ENCODE measurements at places on chromosomes 6 and 20.

- no peak overlapping the region for H3K4me3 ChIP-seq
- no peak for DNase-seq
- no peaks in the 10 kb centered on the region for H3K27me3 ChIP-seq
Measured at GRCh38 chr6:5416250-5416649, 154.9 kb downstream of the FARS2 start.

GRCh38 chr20:13292201-13292885 lies 71.3 kb downstream of the ISM1 start:
- H3K36me3 ChIP-seq = no peaks in the 10 kb centered on the region
- no peak for DNase-seq
- H3K4me1 ChIP-seq = no peaks in the 10 kb centered on the region
- H3K27ac ChIP-seq = no peak overlapping the region
- H3K27me3 ChIP-seq = no peaks in the 10 kb centered on the region

DNA sequence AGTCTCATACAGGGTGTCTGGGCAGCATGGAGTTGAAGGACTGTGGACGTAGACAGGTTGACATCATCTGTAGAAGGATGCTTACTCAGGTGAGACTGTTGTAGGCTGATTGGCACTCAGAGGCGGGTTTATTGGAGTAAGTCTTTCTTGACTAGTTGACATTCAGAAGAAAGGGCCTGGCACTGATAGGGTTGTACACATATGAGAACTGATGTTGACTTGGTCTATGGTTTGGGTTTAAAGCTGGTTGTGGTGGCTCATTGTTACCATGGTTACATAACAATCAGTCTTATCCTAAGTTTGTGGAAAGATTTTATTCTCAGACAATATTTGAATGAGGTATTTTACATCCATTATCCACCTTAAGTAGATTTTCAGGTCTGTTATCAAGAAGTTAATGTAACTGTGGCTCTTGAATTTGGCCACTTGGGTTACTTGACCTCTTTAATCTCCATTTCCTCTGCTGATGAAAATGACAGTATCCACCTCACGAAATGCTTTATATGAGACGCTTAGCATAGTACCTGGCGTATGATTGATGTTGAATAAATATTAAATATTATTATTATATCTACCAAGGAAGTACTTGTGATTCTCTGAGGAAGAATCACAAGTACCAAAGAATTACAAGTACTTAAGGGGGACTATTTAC lies 109.3 kb downstream of the DNAH8 start:
- H3K27ac ChIP-seq = no peak overlapping the region
- H3K27me3 ChIP-seq = no peaks in the 10 kb centered on the region
- no peaks in the 10 kb centered on the region for H3K36me3 ChIP-seq
- no peak overlapping the region for H3K4me3 ChIP-seq
- H3K4me1 ChIP-seq = no peaks in the 10 kb centered on the region
- DNase-seq = no peak

DNA sequence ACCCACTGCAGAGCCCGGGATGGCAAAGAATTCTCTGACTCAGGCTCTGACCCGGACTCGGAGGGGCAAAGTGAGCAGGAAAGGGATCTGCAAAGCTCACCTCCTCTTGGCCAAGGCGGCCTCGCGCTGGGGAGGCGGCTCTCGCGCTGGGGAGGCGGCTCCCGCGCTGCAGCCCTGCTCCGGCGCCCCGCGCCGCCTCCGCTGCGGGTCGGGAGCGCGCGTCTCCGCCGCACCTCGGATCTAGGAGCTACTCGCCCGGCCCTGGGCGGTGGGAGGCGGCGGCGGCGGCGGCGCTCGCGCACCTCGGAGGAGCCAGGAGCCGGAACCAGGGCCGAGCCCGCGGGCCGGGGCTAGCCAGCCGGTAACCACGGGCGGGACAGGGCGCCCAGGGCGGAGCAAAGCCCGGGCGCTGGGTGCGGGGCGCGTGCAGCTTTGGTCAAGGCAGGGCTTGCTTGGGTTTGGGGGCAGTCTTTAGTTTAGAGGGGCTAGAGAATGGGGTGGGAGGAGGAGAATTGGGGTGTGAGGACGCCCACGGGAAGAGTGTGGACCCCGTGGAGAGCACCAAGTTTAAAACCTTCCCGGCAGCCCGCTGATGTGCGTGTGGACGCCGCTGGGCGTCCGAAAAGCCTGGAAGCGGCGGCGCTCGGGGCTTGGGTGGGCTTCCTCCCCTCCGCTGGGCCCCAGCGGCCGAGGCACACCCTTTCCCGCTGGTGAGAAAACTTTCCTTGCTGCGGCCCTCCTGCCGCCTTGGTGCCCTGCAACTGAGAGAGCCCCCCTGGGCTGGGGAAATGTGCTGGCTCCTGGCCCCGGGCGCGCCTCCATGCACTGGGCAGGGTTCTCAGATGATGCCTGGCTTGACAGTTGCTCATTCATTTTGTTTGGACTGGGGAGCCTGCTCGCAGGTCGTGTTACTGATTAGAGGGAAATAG lies at the start of gene MRAP2:
Gene MRAP2, plus strand, starts transcription at position 250 of the 929 bp plus-strand sequence. CDS start 21,547 bp downstream, outside the sequence.
- DNase-seq = no peak
- H3K4me3 ChIP-seq = no peak within 1 kb of the TSS
- H3K36me3 ChIP-seq = no peaks in the 10 kb centered on the region
- H3K27ac ChIP-seq = peak within 1 kb of the TSS; percentile 61

DNA sequence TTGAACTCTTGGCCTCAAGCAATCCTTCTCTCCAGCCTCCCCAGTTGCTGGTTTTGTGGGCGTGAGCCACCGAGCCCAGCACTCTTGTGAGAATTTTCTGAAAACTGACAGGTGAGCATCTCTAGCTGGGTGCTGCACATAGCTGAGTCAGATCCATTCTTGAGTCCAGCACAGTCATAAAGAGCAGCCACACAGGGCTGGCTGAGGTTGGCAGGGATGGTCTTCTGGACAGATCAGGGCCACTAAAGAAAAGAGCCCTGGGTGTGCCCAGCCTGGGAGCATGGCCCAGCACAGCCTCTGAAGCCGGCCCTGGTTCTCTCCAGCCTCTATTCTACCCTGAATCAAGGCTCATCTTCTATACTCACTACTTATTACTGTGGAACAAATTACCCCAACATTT lies 11.5 kb downstream of the DLGAP4 start:
- H3K36me3 ChIP-seq = no peaks in the 10 kb centered on the region
- no peak for DNase-seq
- no peaks in the 10 kb centered on the region for H3K4me1 ChIP-seq
- no peak overlapping the region for H3K27ac ChIP-seq
- no peaks in the 10 kb centered on the region for H3K27me3 ChIP-seq
- no peak overlapping the region for H3K4me3 ChIP-seq

- DNase-seq = peak; percentile 84
- H3K27me3 ChIP-seq = peaks cover 20% of the 10 kb centered on the region
- no peaks in the 10 kb centered on the region for H3K36me3 ChIP-seq
- peak within 1 kb of the TSS; percentile 82 for H3K4me3 ChIP-seq
Measured at GRCh38 chr20:31605031-31605901, at the start of gene ID1. ID1 (plus strand) TSS chr20:31605289; CDS start chr20:31605388, 99 bp downstream.

DNA sequence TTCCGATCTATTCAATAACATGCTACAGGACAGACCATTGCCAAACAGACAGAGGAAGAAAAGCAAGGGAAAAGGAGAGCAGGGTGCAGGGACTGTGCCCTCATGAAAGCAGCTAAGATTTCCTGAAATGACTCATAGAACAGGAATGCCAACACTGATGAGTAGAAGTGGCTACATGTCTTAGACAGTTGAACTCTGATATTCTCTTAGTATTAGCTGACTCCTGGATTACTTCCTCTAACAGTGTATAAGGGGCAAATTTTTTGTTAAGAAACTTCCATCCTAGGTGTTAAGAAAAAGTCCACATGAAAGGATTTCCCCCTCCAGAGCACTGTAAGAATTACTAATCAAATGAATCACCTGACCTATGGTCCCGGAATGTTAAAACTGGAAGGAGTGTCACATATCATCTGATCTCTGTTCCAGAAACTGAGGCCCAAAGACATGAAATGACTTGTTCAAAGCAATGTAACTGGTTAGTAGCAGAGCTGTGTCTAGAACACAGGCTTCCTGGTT lies 224.9 kb downstream of the IBTK start:
- no peaks in the 10 kb centered on the region for H3K36me3 ChIP-seq
- no peak overlapping the region for H3K27ac ChIP-seq
- no peak overlapping the region for H3K4me3 ChIP-seq
- no peaks in the 10 kb centered on the region for H3K27me3 ChIP-seq

DNA sequence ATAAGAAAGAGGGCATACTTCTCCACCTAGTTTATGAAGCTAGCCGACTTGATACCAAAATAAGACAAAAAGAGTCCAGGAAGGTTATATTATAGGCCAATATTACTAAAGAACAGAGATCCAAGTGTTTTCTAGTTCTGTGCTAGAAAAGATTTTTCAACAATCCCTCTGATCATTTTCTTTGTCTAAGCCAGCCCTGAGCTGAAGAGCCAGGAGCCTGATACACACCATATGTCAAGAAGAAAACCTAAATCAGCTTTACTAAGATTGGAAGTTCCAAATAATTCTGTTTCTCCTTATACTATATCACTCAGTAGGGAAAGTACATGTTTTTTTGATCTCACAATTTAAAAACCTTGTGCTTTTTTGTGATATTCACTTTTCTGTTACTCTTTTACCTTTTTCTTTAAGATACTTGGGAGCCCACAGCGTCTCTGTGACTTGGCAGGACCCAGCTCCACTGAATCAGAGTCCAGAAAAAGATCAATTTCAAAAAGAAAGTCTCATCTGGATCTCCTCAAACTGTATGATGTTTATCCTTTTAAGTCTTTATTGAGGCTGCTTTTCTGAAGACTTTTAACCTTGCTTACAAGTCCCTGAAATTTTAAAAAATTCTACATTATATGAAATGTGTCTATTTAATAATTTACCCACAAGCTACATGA lies 43.0 kb upstream of the PBOV1 start:
- no peak for DNase-seq
- no peaks in the 10 kb centered on the region for H3K36me3 ChIP-seq
- H3K4me1 ChIP-seq = no peaks in the 10 kb centered on the region
- H3K4me3 ChIP-seq = no peak overlapping the region

GRCh38 chr6:75296811-75297779 lies 12.5 kb upstream of the TMEM30A start:
- no peaks in the 10 kb centered on the region for H3K27me3 ChIP-seq

DNA sequence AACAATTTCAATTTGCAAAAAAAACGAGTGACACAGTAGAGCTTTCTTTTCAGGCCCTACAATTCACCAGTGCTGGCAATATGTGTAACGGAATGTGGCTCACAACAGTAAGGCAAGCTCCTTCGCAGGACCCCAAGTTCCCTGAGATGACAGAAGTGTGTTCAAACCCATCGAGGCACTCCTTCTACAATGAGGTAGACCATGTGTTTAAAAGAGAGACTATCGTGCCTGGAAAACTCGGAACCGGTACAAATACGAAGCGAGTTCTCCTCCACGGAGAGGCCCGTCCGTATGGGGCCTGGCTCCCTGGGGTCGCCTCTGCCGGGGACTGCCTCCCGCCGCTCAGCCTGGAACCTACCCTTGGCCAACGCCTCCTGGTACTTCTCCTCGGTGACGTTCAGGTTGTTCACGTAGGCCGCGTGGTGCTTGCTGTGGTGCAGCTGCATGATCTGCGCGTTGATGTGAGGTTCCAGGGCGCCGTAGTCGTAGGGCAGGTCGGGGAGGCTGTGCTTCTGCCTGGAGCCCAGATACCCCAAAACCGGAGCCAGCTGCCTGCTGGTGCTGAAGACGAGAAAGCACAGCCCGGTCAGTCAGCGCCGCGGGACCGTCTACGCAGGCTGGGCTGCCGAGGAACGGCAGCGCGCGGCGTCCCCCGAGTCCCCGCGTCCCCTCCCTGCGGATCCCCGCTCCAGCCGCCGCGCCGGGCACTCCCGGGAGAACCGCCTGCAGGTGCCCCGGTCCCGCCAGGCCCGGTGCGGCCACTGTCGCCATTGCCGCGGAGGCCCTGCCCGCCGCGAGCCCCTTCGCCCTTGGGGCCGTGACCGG lies 526 bp downstream of the SOD2 start:
- peak overlapping the region; percentile 73 for H3K4me3 ChIP-seq
- DNase-seq = peak; percentile 47
- peaks cover 33% of the 10 kb centered on the region for H3K4me1 ChIP-seq
- H3K27me3 ChIP-seq = no peaks in the 10 kb centered on the region

DNA sequence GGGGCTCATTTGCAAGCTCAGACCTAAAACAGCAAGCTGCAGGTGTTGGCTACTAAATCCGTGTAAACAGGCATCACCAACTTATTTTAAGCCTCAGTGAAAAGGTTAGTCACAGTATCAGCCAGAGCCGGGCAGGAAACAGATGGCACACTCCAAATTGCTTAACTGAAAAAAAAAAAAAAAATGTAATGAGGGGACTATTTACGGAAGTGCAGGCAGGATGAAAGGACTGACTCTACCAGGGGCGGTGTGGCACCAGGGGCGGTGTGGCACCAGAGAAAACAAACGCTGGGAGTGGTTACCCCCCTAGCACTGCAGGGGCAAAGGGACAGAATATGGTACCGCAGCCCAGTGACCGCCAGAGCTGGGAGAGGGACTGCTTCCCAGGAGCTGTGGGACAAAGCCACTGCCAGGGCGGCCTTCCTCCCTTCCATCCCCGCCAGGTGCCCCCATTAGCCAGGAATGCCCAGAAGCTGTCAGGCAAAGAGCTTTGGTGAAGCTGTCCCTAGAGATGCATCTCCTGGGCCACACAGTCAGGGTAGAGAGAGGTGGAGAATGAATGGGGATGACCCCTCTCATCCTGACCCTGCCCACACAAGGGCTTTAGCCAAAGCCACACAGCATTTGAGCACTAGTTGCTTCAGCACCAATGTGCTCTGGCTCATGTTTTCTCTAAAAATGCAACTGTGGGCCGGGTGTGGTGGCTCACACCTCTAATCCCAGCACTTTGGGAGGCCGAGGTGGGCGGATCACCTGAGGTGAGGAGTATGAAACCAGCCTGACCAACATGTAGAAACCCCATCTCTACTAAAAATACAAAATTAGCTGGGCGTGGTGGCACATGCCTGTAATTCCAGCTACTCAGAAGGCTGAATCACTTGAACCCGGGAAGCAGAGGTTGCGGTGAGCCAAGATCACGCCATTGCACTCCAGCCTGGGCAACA lies 39.6 kb upstream of the GFOD1 start:
- H3K36me3 ChIP-seq = no peaks in the 10 kb centered on the region
- H3K27ac ChIP-seq = no peak overlapping the region
- H3K27me3 ChIP-seq = no peaks in the 10 kb centered on the region
- DNase-seq = peak; percentile 21
- no peak overlapping the region for H3K4me3 ChIP-seq

GRCh38 chr6:152026291-152026690 lies 218.8 kb downstream of the ESR1 start:
- H3K27ac ChIP-seq = no peak overlapping the region
- no peaks in the 10 kb centered on the region for H3K4me1 ChIP-seq
- DNase-seq = no peak
- no peaks in the 10 kb centered on the region for H3K36me3 ChIP-seq
- H3K4me3 ChIP-seq = no peak overlapping the region

DNA sequence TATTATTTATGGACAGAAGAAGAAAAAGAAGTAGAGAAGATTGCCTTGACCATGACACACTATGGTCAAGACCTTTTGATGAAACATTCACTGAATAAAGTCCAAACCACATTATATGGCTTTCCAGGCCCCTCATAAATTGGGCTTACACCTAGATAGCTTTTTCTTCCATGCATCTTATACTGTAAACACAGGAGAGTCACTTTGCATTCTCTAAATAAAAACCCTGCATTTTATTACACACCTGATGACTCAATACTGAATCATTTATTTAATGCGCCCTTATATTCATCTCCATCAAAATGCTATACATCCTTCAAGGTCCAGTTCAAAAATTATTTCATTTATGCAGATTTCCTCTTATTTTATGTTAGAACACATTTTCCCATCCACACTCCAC lies 78.0 kb downstream of the COL21A1 start:
- H3K4me1 ChIP-seq = no peaks in the 10 kb centered on the region
- no peak overlapping the region for H3K27ac ChIP-seq
- no peaks in the 10 kb centered on the region for H3K36me3 ChIP-seq
- H3K4me3 ChIP-seq = no peak overlapping the region
- no peak for DNase-seq

- H3K27me3 ChIP-seq = no peaks in the 10 kb centered on the region
- DNase-seq = no peak
- H3K4me1 ChIP-seq = no peaks in the 10 kb centered on the region
- H3K27ac ChIP-seq = no peak overlapping the region
Measured at GRCh38 chr6:3541006-3541585, 84.2 kb upstream of the SLC22A23 start.

Measured in CD8-positive, alpha-beta memory T cell (primary cell).